ENCODE measurements at places on chromosomes 3 and 15. TPM values are rescaled to one million over a fixed set of nuclear protein-coding genes. Genes with fewer than 3 reads are reported as not detected.

CLDN16 gene
- not detected for total RNA-seq

- no peaks in the 10 kb centered on the region for H3K4me1 ChIP-seq
- H3K27me3 ChIP-seq = peaks cover 12% of the 10 kb centered on the region
- no peak for DNase-seq
- no peak overlapping the region for H3K4me3 ChIP-seq
- no peak overlapping the region for H3K27ac ChIP-seq
- H3K36me3 ChIP-seq = no peaks in the 10 kb centered on the region
These were observed 87.0 kb downstream of the SV2B start for GRCh38 chr15:91186904-91187656.

GRCh38 chr3:184382326-184383032 lies 2.6 kb downstream of the CHRD start:
- no peak overlapping the region for H3K27ac ChIP-seq
- peaks cover 56% of the 10 kb centered on the region for H3K27me3 ChIP-seq
- no peak overlapping the region for H3K4me3 ChIP-seq
- no peak for DNase-seq
- peaks cover 17% of the 10 kb centered on the region for H3K4me1 ChIP-seq

DNA sequence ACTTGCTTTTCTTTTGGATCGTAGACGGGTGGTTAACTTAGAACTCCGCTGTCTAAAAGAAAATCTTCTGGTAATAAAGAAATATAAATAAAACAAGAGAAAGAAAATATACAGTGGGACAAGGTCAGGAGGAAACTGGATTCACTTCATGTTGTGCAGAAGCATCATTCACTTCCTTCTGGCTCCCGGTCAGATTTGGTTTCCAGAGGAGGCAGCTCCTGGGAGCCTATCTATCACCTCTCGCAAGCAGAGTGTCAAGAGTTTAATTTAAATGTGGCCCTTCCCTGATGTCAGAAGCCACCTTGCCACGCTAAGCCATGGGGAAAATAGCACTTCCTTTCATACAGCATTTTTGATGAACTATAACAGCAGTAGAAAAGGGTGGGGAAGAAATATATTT lies 139.1 kb downstream of the NSMCE3 start:
- no peak overlapping the region for H3K27ac ChIP-seq
- DNase-seq = no peak
- H3K36me3 ChIP-seq = no peaks in the 10 kb centered on the region
- H3K27me3 ChIP-seq = no peaks in the 10 kb centered on the region

PLCB2 gene
- 109 TPM for total RNA-seq

DNA sequence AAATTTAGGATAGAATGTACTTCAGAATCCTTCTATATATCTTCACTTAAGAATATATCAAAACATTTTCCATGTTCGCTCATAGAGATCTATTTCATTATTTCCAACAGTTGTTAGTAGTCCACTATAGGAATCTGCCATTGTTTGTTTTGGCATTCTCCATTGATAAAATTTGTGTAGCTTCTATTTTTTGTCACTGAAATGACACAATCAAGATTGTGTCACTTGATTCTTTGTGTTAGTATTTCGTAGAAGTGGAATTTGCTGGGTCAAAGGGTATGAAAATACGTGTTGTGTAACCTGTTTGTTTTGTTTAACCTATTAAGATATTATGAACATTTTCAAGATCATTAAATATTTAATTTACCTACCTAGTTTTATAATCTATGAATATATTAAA lies 15.9 kb upstream of the GPR156 start:
- H3K4me1 ChIP-seq = no peaks in the 10 kb centered on the region
- no peak overlapping the region for H3K4me3 ChIP-seq
- no peaks in the 10 kb centered on the region for H3K27me3 ChIP-seq
- DNase-seq = no peak

PODXL2 gene
- 3.7 TPM for total RNA-seq

GRCh38 chr3:50396502-50396901 lies 37.2 kb upstream of the TMEM115 start:
- H3K27me3 ChIP-seq = peaks cover 2% of the 10 kb centered on the region
- no peak overlapping the region for H3K4me3 ChIP-seq
- H3K27ac ChIP-seq = no peak overlapping the region
- DNase-seq = no peak

PDHB gene
- 67.3 TPM for total RNA-seq

DNA sequence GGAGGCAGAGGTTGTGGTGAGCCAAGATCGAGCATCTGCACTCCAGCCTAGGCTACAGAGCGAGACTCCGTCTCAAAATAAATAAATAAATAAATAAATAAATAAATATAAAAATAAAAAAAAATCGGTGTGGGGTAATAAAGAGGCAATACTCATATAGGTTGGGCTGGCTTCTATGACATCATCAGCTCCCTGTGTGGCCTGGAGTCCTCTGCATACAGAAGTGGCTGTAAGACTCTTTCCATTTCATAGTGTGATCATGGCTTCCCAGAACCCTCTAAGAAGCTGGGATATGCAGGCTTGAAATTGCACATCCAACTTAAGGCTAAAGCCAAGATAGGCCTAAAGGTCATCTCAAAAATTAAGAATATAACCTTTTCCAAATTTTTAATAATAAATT lies 101.6 kb downstream of the ZIC4 start:
- no peak overlapping the region for H3K27ac ChIP-seq
- no peak for DNase-seq
- no peaks in the 10 kb centered on the region for H3K4me1 ChIP-seq
